ENCODE measurements at places on chromosomes 11 and 22.

GRCh38 chr11:76408171-76408965, 27.2 kb downstream of the GVQW3 start:
- DNase-seq = no peak

DNA sequence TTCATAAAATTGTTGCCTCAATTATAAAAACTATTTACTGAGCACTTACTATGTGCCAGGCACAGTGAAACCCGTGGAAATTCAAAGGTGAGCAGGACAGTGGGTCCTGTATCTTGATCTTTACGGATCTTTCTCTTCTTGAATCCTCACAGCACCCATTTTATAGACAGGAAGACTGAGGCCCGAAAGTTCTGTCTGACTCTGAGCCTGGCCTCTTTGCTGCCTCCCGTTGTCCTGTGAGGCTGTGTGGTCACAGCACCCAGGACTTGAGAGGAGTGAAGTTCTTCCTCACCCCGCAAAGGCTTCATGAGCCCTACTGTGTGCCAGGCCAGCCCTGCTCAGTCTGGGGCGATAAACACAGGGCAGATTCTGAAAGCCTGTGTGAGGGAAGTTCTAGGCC, 13.4 kb upstream of the MN1 start:
- no peak for DNase-seq

DNA sequence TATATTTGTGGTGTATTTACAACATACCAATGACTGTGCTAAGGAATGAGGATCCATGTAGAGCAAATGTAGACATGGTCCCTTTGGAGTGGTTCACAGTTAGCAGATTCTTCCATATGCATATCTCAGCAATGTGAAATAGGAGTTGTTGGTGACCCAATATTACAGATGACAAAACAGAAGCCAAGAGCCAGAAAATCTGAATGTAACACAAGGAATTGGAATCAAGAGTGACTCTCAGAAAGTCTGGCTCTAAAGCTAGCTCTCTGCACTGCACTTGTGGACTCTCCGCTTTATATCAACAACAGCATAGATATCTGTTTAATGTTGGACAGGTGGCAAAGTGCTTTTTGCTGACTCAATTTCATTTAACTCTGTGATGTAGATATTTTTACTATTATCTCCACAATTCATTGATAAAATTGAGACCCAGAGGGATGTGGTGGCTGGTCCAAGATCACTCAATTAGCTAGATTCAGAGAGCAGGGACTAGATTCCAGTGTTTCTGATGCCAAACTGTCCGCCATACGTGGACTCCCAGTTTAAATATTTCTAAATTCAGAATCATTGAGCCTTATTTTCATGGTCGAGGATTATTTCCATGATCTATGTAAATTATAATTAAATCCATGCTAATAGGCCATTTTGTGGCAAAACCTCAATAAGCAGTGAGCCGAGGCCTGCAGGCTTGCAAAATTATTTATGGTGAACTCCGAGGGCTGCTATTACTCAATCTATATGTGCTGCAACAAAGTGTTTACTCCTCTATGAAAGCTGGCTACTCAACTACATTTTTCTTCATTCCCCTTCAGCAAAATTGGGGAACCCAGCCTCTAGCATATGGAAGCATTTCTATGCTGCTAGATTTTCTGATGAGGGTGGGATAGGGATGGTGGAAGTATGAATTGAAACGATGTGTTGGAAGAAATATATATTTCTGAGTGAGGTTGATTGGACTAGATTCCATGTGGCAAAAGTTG, 21.1 kb upstream of the TENM4 start:
- no peak for DNase-seq

- no peak for DNase-seq
These were observed 1.3 kb upstream of the CD82 start for GRCh38 chr11:44564166-44564565.

DNA sequence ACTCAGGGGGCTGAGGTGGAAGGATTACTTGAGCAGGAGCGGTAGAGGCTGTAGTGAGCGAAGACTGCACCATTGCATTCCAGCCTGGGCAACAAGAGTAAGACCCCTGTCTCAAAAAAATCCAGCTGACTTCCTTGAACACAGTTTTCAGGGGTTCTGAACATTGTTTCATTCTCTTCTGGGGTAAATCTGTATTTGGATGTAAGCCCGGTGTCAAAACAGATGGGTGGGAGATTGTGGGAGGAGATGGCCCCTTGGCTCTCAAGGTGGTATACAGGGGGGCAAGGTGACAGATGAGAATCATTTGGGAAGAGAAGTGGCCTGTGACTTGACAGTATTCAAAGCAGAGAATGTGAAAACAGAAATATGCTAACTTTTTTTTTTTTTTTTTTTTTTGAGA, 4.8 kb downstream of the ESAM start:
- DNase-seq = no peak

DNA sequence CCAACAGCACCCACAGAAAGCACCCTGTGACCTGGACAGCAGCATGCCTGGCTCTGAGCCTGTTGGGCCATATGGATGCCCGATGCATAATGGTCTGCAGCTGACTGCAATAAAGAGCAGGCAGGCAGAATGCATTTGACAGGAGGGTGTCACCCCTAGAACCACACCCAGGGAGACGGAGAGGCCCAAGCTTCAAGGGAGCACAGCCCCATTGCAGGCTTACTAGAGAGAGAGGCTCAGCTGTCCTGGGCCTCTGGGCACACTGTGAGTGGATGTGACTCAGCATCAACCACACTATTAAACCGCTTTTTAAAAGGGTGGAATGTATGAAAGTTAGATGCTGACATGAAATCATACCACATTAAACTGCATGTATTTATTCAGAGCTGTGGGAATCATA, 365.3 kb downstream of the CTTN start:
- DNase-seq = no peak

- no peak for DNase-seq
These were observed 45.5 kb upstream of the ALKBH3 start for GRCh38 chr11:43835104-43835503.

DNA sequence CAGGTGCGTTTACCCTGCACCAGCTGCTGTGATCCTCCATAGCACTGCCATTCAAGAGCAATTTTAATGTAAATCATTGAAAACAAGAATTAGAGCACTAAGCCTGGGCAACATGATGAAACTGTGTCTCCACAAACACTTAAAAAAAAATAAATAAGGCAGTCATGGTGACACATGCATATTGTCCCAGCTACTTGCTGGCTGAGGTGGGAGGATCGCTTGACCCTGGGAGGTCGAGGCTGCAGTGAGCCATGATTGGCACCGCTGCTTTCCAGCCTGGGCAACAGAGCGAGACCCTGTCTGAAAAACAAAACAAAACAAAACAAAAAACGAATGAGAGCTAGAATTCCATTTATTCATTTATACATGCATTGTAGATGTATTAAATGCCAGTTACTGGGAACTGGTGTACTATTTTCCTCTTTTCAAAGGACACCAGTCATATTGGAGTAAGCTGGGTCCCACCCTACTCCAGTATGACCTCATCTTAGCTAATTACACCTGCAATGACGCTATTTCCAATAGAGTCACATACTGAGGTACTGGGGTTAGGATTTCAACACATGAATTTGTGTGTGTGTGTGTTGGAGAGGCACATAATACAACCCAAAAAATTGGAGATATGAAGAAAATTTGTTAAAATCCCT, 101.9 kb downstream of the MICAL2 start:
- DNase-seq = no peak

Measured in activated T-helper 1 cell treated with anti-CD3 and anti-CD28 coated beads, Interleukin-12 subunit alpha, Interleukin-12 subunit beta, Interleukin-2, Interleukin-4 antibody, amounts not matched to agents 30 ng/mL and 10 ng/mL and 1 ng/mL, durations not matched to agents 14 hours and 24 hours and 36 hours (primary cell).